ENCODE measurements at places on chromosomes 7 and 10.

DNA sequence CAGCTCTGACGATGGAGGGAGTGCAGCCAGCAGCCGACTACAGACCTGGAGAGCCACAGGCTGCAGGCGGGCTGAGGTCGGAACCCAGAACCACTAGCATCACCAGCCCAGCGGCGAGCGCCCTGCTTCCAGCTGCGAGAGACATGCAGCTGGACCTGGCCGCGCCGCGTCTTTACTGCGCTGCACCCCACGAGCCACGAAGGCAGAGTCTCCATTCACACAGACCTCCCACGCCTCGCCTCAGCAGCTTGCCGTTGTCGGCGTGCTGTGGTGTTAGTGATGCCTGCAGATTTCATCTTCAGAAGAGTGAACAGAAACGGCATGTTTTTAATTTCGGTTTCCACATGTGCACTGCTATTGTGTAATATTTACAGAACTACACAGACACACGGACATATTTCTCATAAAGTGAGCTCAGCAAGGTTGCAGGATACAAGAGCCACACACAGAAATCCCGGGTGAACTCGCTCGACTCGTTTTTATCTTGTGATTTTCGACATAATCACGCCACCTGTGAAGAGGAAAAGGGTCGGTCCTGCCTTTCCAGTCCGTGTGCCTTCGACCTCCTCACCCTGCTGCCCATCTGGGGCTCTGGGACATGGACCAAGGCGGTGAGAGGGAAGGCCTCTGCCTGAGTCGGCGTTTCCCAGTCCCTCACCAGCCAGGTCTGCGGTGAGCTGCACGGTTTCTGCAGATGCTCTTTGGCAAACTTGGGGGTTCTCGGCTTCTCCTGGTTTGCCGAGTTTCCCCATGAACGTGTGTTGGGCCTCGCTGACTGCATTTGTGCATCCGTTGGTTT, 252.2 kb downstream of the ELFN1 start:
- DNase-seq: peak; percentile 68

DNA sequence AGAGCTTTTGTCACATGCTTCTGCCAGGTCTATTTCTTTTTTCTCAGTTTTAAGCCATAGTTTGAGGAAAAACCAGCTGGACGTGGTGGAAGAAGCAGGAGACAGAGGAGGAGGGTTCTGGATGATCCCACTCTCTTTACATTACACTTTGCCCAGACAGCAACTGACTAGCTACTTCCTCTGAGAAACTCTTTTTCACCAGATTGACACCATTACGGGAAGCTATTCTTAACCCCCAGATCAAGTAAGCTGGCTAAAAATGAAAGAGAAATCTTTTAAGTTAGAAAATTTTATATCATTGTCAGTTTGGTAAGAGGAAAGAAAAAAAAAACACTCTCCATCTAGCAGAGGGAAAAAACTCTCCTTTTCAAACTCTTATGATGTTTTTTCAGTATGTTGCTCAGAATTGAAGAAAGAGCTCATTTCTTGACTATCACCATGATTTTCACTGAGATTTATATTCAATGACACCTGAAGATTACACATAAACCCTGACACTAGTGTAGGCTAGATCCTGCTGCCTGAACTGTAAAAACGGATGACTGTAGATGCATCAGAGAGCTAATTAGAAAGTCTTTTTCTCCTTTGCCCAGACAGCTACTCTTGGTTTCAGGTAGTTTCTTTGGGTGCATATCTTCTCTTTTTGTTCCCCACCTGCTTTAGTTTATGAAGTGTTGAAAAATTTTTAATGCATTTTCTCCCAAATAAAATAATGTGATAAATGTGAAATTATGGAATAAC, 203.1 kb downstream of the TFEC start:
- no peak for DNase-seq

DNA sequence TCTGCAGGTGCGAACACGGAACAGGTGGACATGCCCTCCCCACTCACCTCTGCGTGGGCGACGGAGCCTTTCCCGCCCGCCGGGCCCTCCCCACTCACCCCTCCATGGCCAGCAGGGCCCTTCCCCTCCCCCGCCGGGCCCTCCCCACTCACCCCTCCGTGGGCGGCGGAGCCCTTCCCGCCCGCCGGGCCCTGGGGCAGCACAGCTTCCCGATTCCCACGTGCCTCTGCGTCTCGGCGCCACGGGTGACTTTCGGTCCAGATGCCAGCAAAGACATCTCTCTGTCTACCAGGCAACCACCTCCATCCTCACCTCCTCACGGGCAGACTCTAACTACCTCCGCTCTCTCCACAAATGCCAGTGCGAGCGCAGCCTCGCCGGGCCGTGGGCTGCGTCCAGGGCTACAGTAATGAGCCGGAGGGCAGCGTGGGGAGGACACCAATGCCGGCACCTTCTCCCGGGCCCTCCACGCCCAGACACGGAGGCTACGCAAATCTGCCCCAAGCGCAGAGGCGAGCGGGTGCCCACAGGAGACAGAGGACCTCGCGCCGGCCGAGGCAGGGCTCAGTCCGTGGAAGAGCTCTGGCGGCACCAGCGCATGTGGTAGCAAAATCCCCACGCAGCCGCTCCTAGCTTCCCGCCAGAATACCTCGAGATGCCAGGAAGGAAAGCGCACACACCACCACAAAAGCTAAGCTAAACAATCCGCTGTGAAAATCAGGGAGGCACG, 21.8 kb downstream of the GPER1 start:
- DNase-seq: no peak

- no peak for DNase-seq
Observed at GRCh38 chr10:117373823-117374505, 1.3 kb downstream of the PDZD8 start.

DNA sequence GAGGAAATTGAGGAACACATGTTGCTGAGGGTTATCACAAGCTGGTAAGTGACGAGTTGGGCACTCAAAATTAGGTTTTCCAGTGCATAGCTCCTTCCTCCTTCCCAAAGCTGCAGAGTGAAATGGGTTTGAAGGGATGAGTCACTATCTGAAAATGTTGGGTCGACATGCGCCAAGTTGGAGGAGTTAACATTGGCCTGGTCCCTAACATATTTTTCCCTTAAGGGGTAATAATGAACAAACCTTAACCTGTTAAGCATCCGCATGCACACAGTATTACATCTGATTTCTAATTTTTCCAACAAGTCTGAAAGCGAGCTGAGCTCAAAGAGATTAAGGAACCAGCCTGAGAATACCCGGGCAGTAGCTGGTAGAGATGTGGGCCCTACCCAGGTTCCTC, 20.7 kb upstream of the TECTB start:
- no peak for DNase-seq

DNA sequence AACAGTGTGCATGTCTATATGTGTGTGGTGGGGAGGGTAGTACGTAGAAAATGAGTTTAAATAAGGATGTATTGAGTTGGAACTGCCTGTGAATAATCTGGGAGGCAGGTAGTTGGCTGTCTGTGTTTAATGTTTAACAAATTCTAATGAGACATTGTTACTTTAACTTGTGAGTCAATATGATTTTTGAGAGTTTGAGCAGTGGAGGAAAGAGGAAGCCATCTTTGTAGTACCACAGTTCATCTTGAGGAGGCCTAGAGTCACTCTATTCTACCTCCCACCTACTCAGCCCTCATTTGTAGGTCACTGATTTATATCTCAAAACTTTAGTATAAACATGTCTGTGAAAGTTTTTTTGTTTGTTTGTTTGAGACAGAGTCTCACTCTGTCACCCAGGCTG, 129.9 kb upstream of the ITGB1 start:
- DNase-seq: no peak
